ENCODE measurements at places on chromosomes 11 and 22.

DNA sequence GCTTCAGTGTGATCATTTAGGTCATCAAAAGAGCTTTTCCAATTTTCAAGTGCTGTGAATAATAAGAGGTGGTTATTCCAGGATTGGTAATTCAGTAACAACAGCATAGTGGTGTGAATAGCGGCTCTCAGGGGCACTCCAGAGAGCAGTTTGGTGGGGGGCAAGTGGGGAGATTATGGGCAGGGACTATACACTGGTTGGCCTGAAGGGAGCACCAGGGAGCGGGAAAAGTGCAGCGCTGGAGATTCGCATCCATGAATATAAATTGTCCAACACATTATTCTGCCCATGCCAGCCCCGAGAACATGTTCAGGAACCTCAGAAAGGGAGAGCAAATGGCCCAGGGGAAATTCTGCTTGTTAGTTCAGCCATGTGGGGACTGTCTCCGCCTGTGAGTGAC lies 37.9 kb downstream of the OR6Q1 start:
- no peak for DNase-seq

DNA sequence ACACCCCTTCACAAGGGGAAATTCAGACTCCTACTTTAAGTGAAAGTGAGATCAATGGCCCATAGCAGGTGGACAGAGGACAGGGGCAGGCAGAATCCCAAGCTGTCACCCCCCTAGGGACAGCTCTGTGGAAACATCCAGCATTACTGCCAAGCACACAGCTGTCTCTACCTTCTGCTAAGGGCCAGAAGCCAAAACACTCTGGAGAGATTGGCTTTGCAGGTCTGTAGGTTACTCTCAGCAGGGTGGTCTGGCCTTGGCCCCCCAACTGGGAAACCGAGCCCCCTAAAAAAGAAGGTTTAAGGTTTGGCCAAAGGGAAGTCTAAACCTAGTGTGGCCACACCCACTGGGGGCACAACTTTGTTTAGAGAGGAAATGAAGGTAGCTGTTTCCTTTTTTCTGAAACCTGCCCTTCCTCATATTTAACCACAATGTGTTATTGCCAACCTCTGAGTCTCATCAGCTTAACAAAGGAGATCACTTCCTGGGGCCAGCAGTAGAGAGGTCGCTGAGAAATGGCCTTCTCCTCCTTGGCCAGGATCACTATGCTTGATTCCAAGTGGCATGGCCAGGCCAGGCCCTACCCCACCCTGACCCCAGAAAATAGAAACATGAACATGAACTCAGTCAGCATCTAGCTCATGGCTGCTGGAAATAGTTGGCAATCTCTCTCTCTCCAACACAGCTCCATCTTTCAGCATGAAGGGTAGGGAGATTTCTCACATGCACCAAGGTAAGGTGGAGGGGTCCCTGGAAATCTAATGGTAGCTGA lies 25.9 kb upstream of the SCARF2 start:
- DNase-seq: no peak

GRCh38 chr11:60887556-60887955 lies 18.8 kb downstream of the PRPF19 start:
- DNase-seq: peak; percentile 19

GRCh38 chr11:43234881-43235280 lies 76.9 kb upstream of the API5 start:
- DNase-seq: no peak

- no peak for DNase-seq
Observed at GRCh38 chr22:35410663-35411034, 10.7 kb downstream of the MCM5 start.

- DNase-seq: no peak
Observed at GRCh38 chr11:41879214-41879613, 419.8 kb upstream of the LRRC4C start.

DNA sequence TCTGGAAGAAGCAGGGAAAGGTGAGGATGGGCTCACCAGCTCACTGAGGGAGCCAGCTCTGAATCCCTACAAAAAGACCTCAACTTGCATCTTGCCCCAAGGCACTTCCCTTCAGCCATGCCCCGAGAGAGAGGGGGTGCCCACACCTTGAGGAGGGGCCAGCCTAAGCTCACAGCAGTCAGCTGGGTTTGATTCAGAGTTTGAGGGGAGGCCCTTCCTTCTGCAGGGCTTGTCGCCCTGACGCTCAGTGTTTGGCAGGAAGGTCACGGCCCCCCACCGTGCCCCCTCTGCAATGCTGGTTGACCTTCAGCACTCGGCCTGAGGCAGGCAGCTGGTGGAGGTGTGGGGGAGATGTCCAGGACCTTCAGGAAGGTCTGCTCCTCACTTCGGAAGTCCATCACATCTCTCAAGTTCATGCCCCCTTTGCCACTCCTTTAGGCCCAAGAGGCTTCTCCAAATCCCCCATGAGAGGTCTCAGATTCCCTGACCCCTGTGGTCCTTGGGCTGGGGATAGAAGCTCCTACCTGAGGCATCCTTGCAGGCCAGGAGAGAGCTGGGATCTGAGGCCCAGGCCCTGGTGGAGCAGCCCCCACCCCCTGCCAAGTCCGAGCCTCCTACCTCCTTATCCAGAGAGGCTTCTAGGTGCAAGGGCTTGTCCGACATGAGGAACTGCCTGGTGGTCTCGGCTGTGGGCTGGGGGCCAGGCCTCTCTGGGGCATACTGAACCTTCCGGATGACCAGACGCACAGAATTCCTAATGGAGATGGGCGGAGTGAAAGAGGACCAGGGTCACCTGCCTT lies 37.6 kb downstream of the TPBGL start:
- DNase-seq: no peak

GRCh38 chr11:134536677-134537076 lies 124.6 kb upstream of the B3GAT1 start:
- DNase-seq: no peak

DNA sequence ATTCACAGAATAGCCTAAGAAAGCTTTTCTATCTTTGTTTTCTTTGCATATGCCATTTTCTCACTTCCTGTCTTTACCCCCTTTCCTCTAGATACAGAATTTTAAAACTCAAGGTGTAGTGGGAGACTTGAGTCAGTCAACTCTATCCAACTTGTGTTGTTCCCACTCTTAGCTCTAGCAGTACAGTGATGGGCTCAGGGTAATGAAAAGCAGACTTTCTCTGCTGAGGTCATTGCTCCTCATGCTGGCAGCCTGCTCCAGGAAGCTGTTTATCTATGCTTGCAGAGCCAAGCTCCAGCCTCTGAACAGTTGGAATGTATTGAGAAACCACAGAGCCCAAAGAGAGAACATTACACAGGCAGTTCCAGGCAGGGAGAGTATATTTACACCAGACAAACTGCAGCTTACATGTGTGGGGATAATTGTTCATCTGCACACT lies 68.1 kb downstream of the CSTPP1 start:
- no peak for DNase-seq

DNA sequence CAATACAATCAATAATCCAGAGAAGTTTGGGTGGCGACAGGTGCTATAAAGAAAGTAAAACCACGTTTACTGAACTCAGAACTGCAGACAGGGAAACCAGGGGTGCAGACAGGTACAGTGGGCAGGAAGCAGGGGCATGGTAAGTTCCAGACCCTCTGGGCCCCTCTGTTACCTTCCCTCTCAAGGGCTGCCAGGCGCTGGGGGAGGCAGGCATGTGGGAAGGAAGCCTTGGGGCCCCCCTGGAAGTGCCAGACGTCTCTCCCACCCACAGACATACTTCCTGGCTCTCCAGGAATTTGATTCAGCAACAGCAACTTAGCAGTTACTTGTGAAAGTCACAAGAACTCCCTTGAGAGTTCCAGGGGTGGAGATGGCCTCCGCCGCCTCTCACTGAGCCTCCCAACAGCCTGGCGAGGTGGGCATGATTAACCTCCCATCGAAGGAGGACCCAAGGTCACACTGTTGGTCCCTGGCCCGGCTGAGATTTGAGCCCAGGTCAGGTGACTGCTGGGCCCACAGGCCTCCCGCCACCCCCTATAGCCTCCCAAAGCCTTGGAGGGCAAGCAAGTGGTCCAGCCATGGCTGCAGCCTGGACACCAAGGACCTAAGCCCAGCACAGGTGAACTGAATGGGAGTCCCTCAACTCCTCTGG lies 14.1 kb upstream of the TSKU start:
- DNase-seq: no peak

GRCh38 chr11:134555510-134555909 lies 143.5 kb upstream of the B3GAT1 start:
- DNase-seq: no peak

- no peak for DNase-seq
Observed at GRCh38 chr11:6482441-6482840, 1.1 kb downstream of the TIMM10B start.

DNA sequence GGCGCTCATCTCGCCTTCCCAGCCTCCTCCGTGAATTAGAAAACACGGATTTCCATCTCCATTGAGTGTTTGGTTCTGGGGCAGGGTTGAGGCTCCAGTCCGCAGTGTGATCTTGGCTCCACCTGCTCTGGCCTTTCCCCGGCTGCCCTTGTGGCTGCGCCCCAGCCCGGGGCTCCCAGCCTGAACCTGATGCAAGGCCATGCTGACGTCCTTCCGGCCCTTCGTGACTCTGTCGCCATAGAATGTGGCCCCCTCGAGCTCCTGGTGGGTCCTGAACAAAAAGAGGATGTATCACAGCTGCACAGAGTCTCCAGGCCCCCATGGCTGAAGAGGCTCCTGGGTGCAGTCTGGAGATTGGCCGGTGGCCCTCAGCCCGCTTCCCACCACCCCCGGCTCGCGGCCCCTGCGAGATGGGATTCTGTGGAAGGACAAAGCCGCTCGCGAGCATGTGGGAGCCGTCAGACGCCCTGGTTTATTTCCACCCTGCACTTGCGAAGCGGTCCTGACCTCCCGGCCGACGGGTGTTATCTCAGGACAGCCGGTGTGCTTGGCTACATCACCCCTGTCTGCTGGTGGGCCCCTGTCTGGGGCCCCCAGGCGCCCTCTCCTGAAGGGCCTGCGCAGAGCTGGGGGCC lies 1214.0 kb downstream of the BRD1 start:
- no peak for DNase-seq

DNA sequence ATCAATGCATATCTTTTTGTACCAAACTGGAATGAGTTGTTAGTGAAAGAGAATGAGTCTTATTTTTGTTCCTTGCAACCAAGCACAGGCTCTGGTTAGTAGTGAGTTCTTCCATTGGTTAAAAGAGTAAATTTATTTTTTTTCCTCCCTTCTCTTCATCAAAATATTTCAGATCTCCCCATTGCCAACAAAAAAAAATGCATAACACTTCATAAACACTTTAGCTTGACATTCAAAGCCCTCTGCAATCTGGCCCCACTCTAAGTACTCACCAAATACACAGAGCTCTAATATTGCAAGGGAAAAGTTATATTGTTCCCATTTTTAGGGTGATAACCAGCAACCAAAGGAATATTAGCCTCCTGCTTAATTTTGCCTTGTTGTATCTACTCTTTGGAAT lies 333.0 kb upstream of the LUZP2 start:
- no peak for DNase-seq

- no peak for DNase-seq
Observed at GRCh38 chr11:20070459-20070858, 89.8 kb downstream of the DBX1 start.

DNA sequence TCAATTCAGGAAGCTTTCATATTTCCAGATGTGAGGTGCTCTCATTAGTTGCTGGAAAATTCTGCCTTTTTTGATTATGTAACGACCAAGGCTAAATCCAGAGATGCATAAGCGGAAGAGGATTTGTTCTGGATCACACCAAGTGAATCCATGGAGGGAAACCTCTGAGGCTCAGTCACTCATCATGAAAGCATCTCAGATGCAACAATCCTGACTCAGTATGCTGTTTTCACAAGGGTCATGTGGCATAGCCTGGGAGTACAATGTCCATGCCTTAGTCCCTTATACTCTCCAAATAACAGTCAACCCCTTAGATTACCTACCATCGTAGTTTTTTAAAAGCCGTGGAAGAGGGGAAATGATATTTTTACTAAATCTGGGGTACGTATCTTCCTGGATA lies 445.6 kb downstream of the NTM start:
- DNase-seq: no peak

- no peak for DNase-seq
Observed at GRCh38 chr11:44883277-44883676, 67.4 kb downstream of the TP53I11 start.

Data from SW 1271 (cell line).